ENCODE measurements at places on chromosomes 7 and 10.
A peak's percentile ranks its signal among the peaks of the same experiment; 100 is the strongest.

DNA sequence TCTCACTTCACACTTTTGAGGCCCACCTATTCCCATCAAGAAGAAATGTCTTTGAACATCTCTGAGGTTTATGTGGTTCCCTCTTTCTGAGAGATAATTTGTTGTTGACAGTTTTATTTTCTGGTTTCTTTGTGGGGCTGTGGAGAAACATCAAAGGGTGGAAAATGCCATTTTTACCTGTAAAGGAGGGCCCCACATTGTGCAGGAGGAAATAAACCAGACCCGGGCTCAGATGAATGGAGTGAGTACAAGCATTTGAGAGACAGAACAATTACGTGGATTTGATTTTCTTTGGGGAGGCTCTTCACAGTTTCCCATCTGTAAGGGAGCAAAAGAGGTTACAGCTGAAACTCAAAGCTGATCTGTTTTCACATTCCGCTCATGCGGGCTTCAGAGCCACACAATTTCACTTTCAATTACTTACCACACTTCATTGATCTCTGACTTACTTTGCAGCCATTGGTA lies 29.8 kb downstream of the ITPRIP start:
- peaks cover 46% of the 10 kb centered on the region for H3K36me3 ChIP-seq
- peaks cover 78% of the 10 kb centered on the region for H3K4me1 ChIP-seq
- DNase-seq = peak; percentile 65
- H3K27ac ChIP-seq = peak overlapping the region; percentile 89
- H3K4me3 ChIP-seq = peak overlapping the region; percentile 53
- no peaks in the 10 kb centered on the region for H3K27me3 ChIP-seq

DNA sequence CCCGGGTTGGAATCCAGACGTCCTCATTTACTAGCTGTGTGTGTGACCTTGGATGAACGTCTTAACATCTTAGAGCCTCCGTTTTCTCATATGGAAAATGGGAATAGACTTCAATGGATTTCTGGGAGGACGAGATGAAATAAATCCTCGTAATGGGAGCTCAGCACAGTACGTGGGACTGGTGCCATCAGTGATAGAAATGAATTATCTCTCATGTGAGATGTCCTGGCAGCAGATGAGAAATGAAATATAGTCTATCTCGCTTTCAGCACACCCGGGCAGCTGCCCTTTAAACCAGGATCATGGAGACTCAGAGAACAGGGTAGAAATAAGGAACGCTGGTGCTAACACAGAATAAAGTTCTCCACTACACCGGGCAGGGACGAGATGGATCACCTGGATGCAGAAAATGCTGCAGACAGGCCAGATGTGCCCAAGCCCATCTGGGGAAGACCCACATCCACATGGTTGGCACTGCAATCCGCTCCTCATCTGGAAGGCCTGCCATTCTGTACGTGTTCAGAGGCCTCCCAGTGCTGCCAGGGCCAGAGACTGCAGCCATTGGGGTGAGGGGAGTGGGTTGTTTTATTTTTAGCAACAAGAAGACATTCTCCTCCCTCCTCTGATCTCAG lies 11.1 kb upstream of the EMX2 start:
- H3K4me1 ChIP-seq = no peaks in the 10 kb centered on the region
- no peak overlapping the region for H3K4me3 ChIP-seq
- DNase-seq = no peak
- no peaks in the 10 kb centered on the region for H3K36me3 ChIP-seq
- H3K27ac ChIP-seq = no peak overlapping the region

DNA sequence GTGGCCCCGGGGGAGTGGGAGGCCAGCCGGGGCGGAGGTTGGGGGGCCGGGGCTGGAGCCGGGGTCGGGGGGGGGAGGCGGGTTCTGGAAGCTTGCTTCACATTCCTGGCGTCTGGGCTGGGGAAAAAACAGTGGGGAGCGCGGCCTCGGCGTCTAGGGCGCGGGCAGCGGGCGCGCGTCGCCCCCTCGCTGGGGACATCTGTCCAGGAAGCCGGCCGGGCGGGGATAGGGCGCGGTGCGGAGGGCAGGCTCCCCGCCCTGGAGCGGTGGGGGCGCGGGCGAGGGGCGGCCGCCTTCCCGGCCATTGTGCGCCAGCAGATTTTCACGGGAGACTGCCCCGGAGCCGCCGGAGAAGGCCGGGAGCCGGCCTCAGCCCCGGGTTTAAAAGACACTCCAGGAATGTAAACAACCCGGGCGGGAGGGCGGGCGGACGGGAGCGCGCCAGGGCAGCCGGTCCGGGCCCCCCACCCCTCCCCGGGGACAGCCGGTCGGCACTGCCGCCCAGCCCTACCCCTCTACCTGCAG lies 1.4 kb downstream of the ZMIZ1 start:
- peaks cover 3% of the 10 kb centered on the region for H3K36me3 ChIP-seq
- H3K4me3 ChIP-seq = peak overlapping the region; percentile 94
- DNase-seq = no peak
- H3K27ac ChIP-seq = peak overlapping the region; percentile 90

DNA sequence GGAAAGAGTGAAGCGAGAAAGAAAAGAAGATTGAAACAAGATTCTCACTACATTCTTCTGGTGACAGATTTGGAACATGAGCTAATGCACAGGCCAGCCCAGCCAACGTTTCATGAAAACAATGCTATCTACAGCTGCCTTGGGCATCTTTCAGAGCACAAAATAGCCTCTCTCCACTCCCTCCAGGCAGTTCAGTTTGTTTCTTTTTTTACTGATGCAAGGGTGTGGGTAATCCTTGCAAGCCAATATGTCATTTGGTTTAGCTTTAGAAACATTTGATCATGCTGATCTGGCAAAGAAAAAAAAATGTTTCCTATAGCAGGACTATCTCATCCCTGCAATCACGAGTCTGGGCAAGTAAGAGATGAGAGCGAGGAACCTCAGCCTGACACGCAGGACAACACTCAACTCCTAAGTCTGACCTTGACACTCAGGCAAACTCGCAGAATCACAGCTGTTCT lies 35.9 kb downstream of the SVIL start:
- no peak for DNase-seq
- no peak overlapping the region for H3K4me3 ChIP-seq
- H3K27ac ChIP-seq = no peak overlapping the region

- no peaks in the 10 kb centered on the region for H3K36me3 ChIP-seq
- H3K27ac ChIP-seq = no peak overlapping the region
- DNase-seq = no peak
- H3K4me1 ChIP-seq = no peaks in the 10 kb centered on the region
- H3K27me3 ChIP-seq = no peaks in the 10 kb centered on the region
- no peak overlapping the region for H3K4me3 ChIP-seq
These were observed 76.4 kb upstream of the MAGI2 start for GRCh38 chr7:79529881-79530235.

DNA sequence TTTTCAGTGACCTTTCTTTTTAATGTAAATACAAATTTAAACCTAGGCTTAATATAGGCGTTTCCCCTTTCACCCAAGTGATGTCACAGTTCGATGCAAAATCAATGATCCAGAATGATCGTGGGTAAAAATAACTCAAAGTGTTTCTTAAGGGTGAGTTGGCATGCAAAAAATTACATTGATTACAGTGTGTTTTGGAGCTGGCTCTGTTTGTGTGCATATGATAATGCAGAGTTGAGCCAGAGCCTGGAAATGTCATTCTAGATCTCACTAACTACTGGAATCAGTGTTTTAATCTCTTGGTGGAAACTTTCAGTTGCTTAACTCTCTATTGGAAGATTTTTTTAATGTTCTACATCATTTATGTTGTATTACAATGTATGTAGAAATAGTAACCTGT lies 72.5 kb upstream of the MXI1 start:
- H3K36me3 ChIP-seq = peaks cover 52% of the 10 kb centered on the region
- H3K4me3 ChIP-seq = no peak overlapping the region
- DNase-seq = no peak
- no peaks in the 10 kb centered on the region for H3K27me3 ChIP-seq

GRCh38 chr7:146096994-146097393 lies 19.6 kb upstream of the CNTNAP2 start:
- no peak for DNase-seq
- no peaks in the 10 kb centered on the region for H3K36me3 ChIP-seq
- no peak overlapping the region for H3K27ac ChIP-seq
- no peaks in the 10 kb centered on the region for H3K4me1 ChIP-seq
- no peaks in the 10 kb centered on the region for H3K27me3 ChIP-seq

DNA sequence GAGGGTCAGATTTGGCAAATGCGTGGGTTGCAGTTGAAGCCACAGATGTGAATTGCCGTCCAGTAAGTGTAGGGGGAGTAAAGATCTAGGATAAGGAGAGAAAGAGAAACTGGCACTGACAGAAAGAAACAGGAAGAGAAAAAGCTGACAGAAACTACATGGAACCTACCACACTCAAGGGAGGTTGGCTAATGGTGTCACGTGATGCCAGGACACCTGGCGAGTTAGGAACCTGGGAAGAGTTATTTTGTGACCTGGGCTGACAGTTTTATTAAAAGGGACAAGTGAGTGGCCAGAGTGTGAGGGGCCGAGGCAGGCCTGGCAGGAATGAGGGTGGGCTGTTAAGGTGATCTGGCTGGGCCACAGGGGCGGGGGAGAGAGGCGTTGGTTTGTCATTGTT lies 188.7 kb downstream of the ADARB2 start:
- H3K27me3 ChIP-seq = no peaks in the 10 kb centered on the region
- peaks cover 14% of the 10 kb centered on the region for H3K4me1 ChIP-seq
- no peak for DNase-seq
- no peak overlapping the region for H3K4me3 ChIP-seq
- no peak overlapping the region for H3K27ac ChIP-seq

DNA sequence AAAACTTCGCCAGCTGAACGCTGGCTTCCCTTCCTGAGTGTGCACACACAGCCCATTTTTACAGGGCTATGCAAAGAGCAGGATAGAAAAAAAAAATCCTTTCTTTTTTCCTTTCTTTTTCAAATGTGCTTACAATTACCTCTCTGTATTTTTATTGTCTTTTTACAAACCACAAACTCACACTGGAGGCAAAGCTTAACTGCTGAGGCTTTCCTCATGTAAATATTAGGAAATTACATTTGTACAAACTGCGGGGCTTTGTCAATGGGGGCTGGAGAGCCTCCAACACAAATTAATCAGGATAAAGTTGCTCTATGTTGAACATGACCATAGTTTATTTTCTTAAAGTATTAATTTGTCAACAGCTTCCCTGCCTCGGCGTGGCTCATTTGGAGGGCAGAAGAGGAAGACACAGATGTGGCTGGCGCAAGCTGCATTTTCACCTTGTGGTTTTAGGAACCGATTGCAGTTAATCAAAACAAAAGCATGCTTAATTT lies 411.7 kb upstream of the MKI67 start:
- DNase-seq = no peak
- H3K27me3 ChIP-seq = peaks cover 46% of the 10 kb centered on the region
- no peaks in the 10 kb centered on the region for H3K36me3 ChIP-seq
- H3K4me1 ChIP-seq = no peaks in the 10 kb centered on the region
- H3K4me3 ChIP-seq = no peak overlapping the region

GRCh38 chr10:118732245-118733165 lies 22.3 kb downstream of the CACUL1 start:
- H3K4me3 ChIP-seq = peak overlapping the region; percentile 44
- peaks cover 10% of the 10 kb centered on the region for H3K36me3 ChIP-seq
- H3K27ac ChIP-seq = peak overlapping the region; percentile 77
- peaks cover 56% of the 10 kb centered on the region for H3K4me1 ChIP-seq
- no peaks in the 10 kb centered on the region for H3K27me3 ChIP-seq

DNA sequence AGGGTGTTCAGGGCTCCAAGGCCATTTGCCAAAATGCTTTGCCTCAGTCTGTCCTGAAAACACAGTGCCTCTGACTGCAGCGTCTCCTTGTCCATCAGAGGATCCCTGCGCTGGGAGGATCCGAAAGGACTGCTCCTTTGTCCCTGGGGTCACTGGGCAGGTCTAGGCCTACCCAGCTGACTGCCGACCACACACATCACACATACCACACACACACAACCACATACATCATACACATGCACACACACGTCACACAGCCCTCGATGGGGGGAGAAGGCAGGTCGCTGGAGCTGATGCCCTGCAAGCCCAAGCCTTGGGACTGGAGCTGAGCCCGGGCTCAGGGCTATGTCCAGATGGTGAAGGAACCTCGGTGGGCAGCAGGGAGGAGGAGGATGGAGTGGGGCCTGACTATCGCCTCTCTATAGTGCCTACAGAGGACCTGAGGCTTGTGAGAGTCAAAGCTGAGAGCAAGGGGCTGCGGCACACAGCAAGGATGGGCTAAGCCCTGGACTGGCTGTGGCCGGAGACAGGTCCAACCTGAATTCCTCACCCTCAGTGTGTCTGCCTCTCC lies 29.1 kb downstream of the GPRIN2 start:
- peaks cover 4% of the 10 kb centered on the region for H3K27me3 ChIP-seq
- DNase-seq = no peak
- no peak overlapping the region for H3K4me3 ChIP-seq
- H3K27ac ChIP-seq = no peak overlapping the region
- no peaks in the 10 kb centered on the region for H3K4me1 ChIP-seq
- H3K36me3 ChIP-seq = no peaks in the 10 kb centered on the region

- H3K27ac ChIP-seq = no peak overlapping the region
- H3K36me3 ChIP-seq = no peaks in the 10 kb centered on the region
- H3K27me3 ChIP-seq = no peaks in the 10 kb centered on the region
- DNase-seq = no peak
These were observed 14.5 kb upstream of the THSD7A start for GRCh38 chr7:11846361-11846955.

DNA sequence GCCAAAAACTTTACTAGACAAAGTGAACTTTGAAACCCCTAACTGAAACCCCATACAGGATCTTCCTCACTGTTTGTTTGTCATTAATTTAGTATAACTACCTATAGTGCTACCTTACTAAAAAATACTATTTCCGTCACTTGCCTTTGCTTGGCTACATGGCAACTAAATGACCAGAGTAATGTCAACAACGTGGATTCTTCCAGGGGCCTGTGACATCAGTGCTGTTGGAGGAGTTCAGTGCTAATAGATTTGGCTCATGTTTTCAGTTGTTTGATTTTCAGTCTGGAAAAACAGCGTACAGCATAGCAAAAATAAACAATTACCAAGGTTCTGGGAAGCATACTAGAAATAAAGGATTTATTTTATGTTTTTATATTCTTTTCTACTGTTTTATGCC lies 3.0 kb upstream of the ASB15 start:
- no peaks in the 10 kb centered on the region for H3K4me1 ChIP-seq
- DNase-seq = no peak
- H3K36me3 ChIP-seq = no peaks in the 10 kb centered on the region
- H3K27me3 ChIP-seq = no peaks in the 10 kb centered on the region
- no peak overlapping the region for H3K27ac ChIP-seq
- H3K4me3 ChIP-seq = no peak overlapping the region

DNA sequence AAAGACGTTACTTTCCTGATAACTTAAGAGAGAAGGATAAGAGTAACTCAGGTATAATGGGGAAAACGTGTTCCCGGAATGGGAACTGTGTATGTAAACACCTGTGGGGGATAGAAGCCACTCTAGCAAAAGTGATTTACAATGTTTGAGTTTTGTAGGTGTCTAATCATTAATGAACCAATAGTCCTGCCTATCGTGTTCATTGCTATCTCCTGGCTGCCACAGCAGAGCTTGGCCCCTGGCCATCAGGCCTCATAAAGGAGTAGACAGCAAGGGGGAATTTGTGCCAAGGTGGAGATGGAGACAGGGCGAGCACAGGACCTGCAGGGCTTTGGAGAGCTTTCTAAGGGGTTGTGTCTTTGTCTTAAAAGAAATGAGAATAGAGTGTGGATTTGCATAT lies 102.1 kb downstream of the GAD2 start:
- H3K4me1 ChIP-seq = no peaks in the 10 kb centered on the region
- no peak overlapping the region for H3K27ac ChIP-seq
- no peak for DNase-seq
- no peak overlapping the region for H3K4me3 ChIP-seq
- no peaks in the 10 kb centered on the region for H3K36me3 ChIP-seq
- peaks cover 7% of the 10 kb centered on the region for H3K27me3 ChIP-seq

GRCh38 chr10:84895541-84895940 lies 567.2 kb downstream of the CCSER2 start:
- no peak overlapping the region for H3K27ac ChIP-seq
- H3K4me1 ChIP-seq = no peaks in the 10 kb centered on the region
- H3K4me3 ChIP-seq = no peak overlapping the region
- H3K36me3 ChIP-seq = no peaks in the 10 kb centered on the region
- no peaks in the 10 kb centered on the region for H3K27me3 ChIP-seq
- no peak for DNase-seq
